ENCODE measurements at places on chromosomes 13 and 19.

DNA sequence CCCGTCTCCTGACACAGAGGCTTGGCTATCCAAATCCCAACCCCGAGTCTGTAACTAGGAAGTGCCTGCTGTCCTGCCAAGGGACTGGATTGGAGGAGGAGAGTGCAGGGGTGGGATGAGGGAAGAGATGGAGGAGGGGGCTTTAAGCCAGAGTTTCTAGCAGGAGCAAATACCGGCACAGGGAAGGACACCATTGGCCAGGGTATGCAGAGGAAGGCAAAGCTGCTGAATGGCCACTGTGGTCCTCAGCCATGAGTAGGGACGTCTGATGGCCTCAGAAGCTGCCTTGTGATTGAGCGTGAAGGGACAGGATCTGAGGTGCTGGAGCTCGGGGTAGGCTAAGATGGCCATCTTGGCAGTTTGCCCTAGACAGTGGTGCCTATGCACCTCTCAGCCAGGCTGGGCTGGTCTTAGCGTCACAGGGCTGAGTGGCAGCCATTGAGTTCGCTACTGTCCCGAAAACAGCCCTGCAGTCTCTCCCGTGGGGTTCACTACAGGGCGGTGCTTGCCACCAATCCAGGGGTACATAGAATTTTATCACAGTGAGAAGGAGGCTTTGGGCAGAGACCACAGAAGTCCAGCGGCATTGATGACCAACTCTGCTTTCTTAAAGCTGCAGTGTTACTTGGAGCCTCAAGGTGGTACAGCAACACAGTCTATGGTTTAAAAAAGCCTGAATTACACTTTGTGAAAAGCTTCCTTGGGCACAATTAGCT lies 61.8 kb downstream of the AKAP11 start:
- no peak for DNase-seq

GRCh38 chr19:53007200-53007599 lies 6.5 kb upstream of the ERVV-1 start:
- no peak for DNase-seq

GRCh38 chr13:24176351-24177101 lies 16.0 kb downstream of the SPATA13 start:
- DNase-seq: no peak

DNA sequence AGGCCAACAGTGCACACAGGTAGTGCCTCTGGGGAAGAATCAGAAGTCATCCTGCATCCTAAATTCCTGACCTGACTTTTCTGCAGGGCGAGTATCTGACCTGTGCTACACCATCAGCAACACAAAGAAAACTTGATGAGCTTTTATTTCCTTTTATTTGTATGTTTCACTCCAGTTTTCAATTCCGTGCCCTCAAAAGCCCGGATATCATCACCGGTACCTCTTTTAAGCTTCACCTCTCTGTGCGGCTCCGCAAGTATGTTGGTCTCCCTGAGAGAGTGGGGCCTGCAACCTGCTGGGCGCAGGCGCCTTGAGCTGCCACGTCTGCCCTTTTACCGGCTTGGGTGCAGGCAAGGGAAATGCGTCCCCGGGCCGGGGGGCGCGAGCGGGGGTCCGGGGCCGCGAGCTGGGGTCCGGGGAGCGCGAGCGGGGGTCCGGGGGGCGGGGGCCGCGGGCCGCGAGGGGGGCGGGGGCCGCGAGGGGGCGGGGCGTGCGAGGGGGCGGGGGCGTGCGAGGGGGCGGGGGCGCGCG lies 4.3 kb upstream of the DUXA start:
- DNase-seq: no peak

- no peak for DNase-seq
Observed at GRCh38 chr13:18949970-18950369, 231.7 kb downstream of the TUBA3C start.

DNA sequence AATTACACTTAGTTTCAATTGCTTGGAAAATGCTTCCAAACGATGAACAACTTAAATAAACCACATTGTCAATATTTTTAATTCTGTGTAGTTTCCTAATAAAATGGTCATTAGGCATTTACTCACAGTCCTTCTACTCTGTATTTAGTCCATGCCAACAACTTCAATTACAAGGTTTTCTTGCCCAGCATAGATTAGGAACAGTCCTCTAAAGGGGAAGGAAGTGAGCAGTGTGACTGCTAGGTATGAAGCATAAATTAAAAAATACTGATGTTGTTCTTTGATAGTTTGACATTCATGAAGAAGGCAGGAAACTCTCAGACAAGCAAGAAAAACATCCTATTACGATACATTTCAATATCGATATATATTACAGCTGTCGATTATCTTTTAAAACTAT lies 716.0 kb upstream of the PCDH9 start:
- no peak for DNase-seq

- DNase-seq: no peak
Observed at GRCh38 chr13:112899281-112900225, 69.5 kb upstream of the MCF2L start.

DNA sequence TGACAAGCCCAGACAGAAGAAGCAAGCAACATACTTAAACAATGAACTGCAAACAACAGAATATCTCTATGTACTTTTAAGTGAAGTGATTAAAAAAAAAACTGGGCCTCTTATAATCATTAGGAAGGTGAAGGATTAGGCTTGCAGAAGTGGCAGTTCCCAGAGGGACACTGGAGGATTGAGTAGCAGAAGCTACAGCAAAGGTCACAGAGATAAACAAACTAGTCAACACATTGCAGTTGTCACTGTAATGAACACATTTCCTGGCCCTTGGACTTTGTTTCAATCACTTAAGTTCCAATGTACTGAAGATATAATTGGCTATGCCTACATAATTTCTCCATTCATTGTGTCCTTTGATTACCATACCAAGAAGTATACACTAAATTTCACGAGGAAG lies 1498.8 kb downstream of the SLITRK5 start:
- DNase-seq: no peak

- DNase-seq: no peak
Observed at GRCh38 chr13:37443538-37443937, 155.0 kb downstream of the POSTN start.

- DNase-seq: no peak
Observed at GRCh38 chr19:29978080-29978479, 36.0 kb downstream of the URI1 start.

DNA sequence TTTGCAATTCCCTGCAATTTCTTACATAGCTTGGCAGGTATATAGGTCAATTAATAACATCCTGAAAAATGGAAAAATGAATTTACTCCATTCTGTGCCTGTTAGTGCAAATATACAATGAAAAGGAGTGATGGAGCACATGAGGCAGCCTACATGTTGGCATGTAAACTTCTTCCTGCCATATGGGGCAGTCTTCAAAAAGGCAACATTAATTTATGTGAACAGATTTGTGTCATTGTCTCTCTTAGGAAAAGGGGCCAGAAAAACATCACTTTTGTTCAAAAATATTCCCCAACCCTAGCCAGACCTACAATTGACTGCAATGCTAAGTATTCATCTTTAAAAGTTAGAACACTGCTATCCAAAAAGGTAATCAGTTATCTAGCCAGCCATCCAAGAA lies 332.2 kb downstream of the TBC1D4 start:
- DNase-seq: no peak

GRCh38 chr13:70415136-70415535 lies 306.9 kb upstream of the KLHL1 start:
- no peak for DNase-seq

DNA sequence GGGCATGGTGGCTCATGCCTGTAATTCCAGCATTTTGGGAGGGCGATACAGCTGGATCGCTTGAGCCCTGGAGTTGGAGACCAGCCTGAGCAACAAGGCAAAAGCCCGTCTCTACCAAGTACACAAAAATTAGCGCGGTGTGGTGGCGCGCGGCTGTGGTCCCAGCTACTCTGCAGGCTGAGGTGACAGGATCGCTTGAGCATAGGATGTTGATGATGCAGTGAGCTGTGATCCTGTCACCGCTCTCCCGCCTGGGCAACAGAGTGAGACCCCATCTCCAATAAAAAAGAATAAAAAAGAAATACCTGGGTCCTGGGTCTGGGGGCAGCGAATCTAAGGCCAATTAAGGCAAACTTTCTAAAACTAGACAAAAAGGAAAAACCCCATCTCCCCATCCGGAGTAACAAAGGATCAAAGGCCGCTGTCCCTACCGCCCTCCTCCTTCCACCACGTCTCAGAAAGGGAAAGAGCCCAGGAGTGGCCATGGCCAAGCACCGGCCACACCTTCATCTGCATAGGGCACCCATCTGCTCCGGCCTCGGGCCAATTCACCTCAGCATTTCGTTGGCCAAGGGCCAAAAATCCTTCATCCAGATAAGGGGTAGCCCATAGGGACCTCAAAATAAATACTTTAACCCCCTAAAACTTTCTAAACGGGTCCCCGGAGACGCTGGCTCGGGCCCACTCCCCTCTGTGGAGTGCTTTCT lies 851 bp downstream of the ZNF320 start:
- no peak for DNase-seq

DNA sequence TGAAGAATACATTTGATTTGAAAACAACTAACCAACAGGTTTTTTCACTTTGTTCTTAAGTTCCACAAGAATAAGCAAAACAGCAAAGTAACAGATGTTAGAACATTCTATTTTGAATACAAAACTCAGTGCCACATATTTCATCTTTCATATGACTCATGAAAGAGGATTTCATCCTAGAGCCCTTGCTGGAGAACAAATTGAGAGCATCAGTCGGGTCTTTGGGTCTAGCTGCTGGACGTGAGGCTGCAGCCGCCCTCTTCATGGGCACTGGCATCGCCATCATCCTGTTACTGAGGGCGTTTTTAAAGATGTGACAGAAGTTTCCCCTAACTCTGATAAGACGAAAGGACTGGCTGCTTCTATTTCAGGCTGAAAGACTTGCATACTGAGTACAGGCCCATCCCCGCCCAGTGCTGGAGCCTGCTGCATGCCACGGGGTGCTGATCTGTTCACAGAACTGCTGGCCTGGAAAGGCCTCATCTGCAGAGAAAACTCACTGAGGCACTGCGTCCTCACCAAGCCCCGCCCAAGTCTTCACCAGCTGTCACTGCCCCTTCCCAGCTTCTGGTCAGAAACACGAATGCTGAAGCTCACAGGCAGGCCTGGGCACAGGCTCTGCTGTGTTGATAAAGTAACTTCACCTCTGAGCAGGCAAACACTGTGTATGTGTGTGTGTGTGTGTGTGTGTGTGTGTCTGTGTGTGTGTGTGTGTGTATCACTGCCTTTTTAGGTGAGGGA lies 101.4 kb downstream of the TUBGCP3 start:
- DNase-seq: no peak

DNA sequence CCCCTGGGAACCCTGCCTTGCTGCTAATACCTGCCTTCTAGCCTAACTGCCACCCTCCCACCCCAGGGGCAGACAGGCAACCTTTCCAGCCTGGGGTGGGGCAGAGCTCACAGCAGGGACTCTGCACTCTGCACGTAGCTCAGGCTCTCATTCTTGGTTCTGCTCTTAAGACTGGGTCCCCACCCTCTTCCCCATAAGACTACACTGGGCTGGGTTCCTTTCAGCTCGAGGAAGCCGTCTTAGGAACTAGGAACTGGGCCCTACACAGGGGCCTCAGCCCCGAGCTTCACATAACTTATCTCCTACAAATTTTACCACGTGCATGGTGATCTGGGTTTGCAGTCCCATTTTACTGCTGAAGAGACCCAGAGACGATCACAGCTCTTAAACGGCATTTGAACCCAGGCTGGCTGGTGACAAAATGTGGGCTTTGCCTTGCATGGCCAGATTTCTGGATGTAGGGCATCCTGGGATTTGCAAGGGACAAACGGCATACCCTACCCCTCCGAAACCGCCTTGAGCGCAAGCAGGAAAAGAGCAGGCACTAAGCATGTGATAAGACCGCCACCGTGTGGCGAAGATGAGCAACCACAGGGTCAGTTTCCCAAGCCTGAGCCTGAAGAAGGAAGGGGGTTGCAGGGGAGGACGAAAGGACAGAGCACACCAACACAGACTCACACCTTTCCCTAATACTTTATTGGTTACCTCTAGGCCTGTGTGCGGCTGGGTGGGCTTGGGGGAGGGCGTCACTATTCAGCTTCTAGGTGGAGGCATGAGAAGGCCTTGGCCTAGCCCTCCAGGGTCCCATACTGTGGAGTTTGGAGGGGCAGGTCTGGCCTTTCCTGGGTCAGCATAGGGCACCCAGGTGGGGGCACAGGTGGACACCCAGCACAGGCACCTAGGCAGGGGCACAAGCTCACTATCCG lies 5.1 kb downstream of the JUNB start:
- peak; percentile 64 for DNase-seq

- DNase-seq: no peak
Observed at GRCh38 chr13:112657850-112658445, 31.9 kb upstream of the ATP11A start.

DNA sequence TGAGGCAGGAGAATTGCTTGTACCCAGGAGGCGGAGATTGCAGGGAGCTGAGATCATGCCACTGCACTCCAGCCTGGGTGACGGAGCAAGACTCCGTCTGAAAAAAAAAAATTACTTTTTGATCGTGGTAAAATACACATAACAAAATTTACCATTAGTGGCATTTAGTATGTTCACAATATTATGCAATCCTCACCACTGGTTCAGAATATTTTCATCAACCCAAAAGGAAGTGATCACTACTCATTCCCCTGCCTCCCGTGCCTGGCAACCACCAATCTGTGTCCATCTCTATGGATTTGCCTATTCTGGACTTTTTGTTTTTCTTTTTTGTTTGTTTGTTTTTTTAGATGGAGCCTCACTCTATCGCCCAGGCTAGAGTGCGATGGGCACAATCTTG lies 1.2 kb upstream of the PALM3 start:
- no peak for DNase-seq

DNA sequence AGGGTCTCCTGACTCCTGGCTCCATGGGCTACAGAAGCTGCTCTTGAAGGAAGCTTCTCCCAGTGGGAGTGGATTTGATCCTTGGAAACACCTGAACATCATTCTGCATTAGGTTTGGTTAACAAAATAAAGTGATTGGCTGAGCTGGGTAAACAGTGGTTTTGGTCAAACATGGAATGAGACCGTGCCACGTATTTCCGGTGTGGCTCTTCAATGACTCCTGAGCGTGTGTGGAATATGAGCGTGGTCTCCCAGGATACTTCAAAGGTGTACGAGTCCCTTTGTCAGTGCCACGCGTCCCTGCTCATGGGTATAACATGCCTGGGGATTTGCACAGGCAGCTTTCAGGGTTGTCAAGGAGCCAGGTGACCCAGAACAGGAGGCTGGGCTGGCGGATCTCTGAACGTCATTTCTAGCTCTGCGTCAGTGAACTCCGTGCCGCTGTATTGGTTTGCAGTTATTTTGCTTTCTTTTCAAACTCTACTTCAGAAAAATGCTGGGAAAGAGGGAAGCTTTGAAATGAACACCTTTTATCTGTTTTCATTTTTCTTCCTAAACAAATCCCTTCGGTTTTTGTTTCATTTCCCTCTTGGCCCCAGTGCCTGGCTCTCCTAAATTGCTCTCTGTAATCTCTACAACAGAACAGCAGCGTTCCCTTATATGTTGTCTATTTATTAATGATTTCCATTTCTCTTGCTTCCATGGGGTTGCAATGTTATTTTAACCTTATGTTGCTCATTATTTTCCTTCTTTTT lies 26.3 kb upstream of the GJB6 start:
- DNase-seq: no peak
